ENCODE measurements at places on chromosomes 11 and 22. TPM values are rescaled to one million over a fixed set of nuclear protein-coding genes. Genes with fewer than 3 reads are reported as not detected.

- no peak for DNase-seq
Observed at GRCh38 chr11:91922846-91923245, 301.8 kb upstream of the FAT3 start.

DNA sequence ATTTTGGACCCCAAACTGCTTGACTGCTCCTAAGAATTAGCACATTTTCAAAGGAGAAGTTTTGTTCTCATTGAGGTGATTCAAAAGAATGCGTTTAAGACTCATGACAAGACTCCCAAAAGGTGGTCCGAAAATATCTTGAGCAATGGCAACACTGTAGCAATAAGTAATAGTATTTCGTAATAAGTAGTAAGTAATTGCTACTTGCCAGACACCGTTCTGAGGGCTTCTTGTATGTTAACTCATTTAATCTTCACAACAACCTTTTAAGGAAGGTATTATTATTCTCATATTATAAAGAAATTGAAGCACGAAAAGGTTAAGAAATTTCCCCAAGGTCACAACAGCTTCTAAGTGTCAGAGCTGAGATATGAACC, 184.0 kb upstream of the SORL1-AS1 start:
- DNase-seq = no peak

DNA sequence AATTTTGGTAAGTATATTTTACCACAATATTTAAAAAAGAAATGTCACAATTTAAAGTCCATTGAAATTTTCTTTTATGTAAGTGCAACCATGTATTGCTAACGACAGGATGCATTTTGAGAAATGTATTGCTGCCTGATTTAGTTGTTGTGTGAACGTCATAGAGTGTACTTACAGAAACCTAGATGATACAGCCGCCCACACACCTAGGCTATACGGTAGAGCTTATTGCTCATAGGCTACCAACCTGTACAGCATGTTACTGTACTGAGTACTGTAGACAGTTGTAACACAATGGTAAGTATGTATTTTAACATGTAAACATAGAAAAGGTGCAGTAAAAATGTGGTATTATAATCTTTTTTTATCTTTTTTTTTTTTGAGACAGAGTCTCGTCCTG, 48.1 kb downstream of the CBL start:
- DNase-seq = no peak

DNA sequence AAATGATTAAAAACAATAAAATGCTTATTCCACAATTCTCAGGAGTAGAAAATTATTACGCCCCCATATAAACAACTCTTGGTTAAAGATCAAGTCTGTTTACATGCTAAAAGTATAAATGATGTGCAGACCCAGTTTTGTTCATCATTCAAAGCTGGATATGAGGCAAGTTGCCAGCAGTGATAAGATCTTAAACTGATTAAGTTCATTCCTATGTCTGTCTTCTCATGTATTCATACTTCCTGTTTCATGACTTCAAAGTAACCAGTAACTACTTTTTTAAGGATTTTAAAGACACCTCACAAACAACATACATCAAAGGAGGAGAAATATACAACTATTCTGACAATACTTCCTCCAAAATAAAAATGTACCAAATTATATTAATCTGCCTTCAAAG, 55.0 kb upstream of the ARHGAP32 start:
- peak; percentile 18 for DNase-seq

- DNase-seq = no peak
Observed at GRCh38 chr22:27453725-27454124, 347.8 kb downstream of the MN1 start.

GRCh38 chr11:45178890-45179671, 32.6 kb downstream of the PRDM11 start:
- no peak for DNase-seq

GRCh38 chr22:50076646-50077535, 8.3 kb downstream of the MLC1 start:
- DNase-seq = no peak

- DNase-seq = no peak
Observed at GRCh38 chr11:12330485-12331231, 46.7 kb upstream of the PARVA start.

DNA sequence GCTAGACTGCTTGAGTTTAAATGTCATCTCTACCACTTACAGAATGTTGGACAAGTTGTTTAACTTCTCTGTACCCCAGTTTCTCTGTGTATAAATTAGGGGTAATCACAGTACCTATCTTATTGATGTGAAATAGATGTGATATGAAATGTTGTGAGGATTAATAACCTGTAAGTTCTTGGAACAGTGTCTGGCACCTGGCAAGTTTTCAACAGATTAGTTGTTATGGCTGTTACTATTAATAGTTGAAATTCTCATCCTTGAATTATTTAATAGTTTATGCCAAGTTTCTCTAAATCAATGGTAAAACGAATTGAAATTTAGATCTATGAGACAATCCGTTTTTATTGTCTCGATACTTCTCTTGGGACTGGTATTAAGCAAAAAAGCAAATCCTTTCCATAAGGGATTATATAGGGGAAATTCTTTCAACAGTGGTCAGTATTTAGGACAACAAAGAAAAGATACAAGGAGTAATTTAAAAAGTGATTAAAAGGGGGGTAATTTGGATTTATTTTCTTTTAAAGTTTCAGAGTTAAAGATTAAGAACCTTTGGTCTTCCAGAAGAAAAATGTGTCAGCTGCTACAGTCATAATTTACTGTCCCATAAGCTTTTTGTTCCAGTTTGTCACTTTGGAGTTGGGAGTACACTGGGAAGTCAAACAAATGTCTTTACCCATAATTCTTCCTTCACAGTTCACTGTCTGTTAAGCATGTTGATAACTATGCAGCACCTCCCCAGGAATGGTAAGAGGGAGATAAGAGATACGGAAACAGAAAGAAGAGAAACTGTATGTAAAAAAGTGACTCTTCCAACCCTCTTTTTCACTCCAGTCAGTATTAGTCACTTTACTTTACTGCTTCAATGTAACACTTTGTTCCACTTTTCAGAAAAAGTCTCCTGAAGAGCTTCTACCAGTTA, 13.2 kb downstream of the PDE3B start:
- no peak for DNase-seq

DNA sequence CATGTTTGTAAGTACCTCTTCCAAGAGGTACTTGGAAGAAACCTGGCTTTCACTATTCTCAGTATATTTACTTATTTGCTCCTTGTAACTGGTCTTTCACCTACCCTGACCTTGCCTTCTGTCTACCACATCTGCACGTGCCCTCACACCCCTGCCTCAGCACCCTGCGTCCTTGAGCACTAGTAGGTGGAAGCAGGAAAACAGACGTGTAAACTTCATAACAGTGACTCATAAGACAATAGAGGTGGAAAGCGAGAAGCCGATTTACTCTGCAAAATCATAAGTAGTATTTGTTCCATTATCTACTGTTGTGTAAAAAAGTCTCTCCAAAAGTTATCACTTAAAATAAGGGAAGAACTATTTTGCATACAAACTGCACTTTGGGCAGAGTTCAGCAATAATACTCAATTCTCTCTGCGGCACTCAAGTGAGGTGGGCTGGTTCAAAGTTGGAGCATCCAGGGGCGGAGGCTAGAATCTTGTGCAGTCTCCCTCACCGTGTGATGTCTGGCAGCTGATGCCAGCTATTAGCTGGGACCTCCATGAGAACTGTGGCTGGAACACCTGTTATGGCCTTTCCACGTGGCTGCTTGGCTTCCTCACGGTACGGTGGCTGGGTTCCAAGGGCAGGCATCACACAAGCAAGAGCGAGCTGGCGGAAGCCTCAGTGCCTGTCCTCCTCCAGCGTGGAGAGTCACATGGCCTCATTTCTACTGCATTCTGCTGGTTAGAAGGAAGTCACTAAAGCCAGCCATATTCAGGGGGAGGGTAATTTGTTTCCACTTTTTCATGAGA, 30.4 kb downstream of the PACS1 start:
- DNase-seq = peak; percentile 85

DNA sequence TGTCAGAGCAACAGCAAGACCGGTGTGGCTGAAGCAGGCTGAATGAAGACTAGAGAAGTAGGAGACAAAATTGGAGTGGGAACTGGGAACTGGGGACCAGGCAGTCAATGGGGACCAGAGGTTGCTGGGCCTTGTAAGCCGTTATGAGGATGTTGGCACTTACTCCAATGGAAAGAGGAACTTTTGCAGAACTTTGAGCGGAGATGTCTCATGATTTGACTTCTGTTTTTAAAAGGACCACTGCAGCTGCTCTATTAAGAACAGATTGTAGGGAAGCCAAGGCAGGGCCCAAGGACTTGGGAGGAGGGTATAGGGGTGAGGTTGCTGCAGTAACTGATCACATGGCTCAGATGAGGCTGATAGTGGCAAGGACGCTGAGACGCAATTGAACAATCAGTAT, 34.2 kb downstream of the IL18 start:
- DNase-seq = peak; percentile 73

DNA sequence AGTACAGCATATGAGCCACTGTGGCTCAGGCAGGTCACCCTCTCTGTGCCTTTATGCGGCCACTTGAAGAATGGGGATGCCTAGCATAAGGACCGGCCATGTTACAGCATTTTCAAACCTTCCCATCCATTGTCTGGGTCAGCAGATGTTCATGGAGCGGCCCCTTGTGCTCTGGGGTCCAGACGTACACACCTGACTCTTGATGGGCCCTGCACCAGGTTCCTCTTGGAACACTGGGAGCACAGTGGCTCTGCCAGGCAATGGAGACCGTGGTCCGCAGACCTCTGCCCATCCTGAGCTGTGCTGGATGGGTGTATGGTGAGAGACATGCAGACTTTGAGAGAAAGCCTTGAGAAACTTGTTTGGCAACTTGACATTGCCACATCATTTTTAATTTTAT, 9.8 kb downstream of the PRDM11 start:
- no peak for DNase-seq

- no peak for DNase-seq
Observed at GRCh38 chr22:25976356-25976755, 192.9 kb upstream of the SEZ6L start.

DNA sequence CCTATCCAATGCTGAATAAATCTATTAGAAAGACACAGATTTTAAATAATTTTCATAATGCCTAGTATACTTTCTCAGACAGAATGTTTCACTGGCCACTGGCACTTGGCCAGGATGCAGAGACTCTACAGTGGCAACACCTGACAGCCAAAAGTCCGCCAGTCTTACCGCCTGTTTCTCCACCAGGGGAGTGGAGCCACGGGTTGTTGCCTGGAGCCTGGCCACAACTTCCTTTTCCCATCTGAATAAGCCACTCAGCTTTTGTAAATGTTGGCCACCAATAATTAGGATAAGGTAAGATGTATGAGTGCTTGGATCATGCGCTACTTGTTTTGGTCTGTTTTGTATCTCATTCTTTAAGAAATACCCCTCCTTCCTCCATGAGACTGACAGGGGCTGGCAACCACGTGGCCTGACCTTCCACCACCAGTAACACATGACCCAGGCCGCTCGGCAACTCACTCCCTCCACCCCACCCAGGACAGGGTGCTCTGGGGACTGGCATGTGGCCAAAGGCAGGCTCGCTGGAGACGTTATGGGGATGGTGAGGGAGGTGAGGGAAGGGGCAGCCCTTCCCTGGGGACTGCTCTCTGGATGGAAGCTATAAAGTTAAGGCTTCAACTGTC, 93.0 kb upstream of the BID start:
- DNase-seq = peak; percentile 18

DNA sequence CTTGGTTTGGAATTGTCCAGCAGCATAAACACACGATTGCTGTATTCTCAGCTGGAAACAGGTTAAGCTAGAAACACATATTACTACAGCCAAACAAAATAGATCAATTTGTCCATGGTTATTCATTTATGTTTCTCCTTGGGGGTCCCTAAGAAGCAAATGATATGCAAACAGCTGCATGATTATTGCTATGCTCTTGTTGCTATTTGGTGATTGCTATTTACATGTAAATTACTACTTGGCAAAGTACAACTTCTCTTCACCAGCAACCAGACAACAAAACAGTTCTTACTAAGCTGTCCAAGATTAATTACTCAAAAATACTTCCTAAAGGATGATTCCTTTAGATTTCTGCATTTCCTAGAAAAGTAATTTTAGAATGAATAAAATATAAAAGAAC, 567.9 kb upstream of the ARHGAP42 start:
- DNase-seq = no peak

DNA sequence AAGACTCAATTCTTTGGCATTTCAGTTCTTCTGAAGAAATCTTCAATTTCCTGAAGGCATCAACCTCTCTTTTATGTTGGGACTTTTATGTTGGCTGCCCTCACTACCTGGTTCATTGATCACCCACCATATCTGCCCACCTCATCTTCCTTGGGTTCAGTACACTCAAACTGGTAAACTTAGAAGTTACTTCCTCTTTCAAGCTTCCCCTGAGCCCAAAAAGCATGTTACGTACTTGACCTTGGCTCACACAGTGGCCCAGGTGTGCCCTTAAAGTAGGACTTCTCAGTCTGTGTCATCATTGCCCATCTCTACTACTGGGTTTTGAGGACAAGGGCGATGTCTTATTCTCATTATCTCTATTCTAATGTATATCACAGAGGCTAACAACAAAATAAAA, 86.1 kb downstream of the GRIA4 start:
- no peak for DNase-seq

The OR52I2 gene
- not detected for total RNA-seq

The RAG2 gene
- total RNA-seq = 0.27 TPM

The TRPC6 gene
- 0.27 TPM for total RNA-seq

The ZNF70 gene
- total RNA-seq = 9.7 TPM

The ESAM gene
- total RNA-seq = 5.4 TPM

The SMC1B gene
- total RNA-seq = not detected

The TOP3B gene
- 39.0 TPM for total RNA-seq
